ENCODE measurements at places on chromosomes 2 and 18.

DNA sequence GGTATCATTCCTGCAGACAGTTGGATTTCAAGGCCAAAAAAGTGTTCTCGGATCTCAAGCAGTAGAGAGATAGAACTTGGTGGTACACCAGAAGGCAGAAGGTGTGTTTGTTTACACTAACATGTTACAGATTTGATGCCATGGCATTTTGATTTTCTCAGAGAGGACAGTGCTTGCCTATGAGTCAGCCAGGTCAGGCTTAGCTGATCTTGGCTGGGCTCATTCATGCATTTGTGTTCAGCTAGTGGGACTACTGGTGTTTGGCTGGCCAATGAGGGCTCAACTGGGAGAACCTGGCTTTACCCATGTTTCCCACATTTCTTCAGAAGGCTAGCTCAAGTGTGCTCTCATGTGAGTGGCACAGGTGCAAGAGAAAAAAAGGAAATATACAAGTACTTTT, 162.0 kb downstream of the C1D start:
- no peak for DNase-seq

GRCh38 chr2:69213201-69213600, 173.8 kb downstream of the GFPT1 start:
- no peak for DNase-seq

DNA sequence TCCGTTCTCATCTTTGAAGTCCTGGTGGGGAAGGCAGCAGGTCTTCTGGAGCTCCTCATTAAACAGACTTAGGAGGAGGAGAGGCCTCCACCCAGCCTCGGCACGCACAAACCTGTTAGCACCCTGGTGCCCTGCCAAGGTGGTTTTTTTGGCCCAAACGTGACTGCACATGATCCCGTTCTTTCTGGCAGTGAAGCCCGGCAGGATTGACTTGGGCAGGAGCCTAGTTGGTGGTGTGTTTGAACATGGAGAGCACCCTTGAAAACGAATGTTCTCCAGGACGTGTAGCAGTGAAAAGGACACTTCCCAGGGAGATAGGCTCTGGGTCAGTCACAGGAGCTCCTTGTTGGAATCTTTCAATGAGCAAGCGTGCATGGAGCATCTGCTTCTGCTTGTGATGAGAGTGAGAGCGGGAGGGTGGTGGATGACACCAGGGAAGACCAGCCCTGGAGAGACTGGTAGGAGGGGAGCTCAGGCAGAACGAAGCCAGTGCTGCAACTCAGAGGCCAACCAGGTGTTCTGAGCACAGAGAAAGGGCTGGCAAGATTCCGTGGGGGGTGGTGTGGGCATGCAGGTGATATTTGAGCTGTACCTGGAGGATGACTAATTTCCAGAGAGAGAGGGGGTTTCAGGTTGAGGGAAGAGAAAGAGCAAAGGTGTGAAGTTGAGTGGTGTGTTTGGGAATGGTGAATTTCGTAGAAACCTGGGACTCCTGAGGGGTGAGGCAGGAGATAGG, 73.8 kb downstream of the TANC1 start:
- DNase-seq, result no peak

DNA sequence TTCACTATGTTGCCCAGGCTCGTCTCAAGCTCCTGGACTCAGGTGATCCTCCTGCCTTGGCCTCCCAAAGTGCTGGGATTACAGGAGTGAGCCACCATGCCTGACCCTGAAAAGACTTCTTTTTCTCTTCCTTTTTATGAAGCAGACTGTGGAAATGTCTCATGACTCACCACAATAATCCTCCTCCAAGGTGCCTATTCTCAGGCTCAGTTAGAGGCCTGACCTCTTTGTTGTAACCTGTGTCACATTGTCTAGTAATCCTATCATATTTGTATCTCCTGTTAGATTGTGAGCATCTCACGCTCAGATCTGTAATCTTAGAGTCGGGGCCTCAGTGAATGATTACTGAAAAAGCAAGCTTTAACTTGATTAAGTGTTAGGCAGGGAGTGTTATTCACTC, 18.3 kb upstream of the TAF4B start:
- no peak for DNase-seq

DNA sequence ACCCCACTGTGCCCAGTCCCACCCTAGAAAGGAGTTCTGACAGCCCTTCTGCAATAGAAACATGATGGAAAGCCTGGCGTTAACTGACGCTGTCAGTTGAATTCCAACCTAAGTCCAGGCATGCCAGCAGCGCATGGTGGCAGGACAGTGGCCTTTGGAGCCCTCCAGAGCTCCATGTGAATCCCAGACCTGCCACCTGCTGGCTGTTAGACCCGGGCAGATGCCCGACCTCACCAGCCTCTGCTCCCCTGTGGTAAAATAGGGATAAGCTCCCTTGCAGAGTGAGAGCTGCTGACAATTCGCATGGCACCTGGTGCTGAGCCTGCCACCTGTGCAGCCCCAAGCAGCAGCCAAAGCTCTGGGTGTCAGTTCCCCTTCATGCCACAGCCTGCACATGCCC, 138.6 kb downstream of the LOXHD1 start:
- DNase-seq, result no peak

DNA sequence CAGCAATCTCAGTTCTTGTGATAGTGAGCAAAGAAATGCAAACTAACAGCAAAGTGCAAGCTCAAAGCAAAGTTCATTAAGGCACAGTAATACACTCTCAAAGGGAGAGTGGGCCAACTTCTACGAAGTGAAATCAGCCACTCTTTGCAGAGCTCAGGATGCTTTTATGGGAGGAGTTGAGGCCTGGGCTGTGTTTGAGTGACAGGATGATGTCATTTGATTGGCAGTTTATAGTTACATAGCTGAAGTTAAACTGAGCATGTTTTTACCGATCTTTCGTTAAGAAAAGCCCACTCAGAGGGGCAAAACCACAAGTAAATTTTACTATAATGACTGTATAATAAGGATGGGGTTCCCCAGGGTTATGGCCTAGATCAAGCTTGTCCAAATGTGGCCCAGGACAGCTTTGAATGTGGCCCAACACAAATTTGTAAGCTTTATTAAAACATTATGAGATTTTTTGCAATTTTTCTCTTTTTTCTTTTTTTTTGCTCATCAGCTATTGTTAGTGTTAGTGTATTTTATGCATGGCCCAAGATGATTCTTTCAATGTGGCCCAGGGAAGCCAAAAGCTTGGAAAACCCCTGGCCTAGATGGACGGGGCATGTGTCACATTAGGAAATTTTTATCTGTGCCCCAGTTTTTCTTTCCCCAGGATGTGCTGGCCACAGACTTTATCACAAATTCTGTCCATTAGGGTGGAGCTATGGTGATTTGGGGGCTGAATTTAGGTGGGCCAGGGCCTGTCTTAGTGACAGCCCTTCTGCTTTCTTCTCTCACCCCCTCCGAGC, 8.3 kb upstream of the DNAH7 start:
- DNase-seq, result no peak

- no peak for DNase-seq
Observed at GRCh38 chr2:18637196-18637595, 47.8 kb upstream of the NT5C1B start.

DNA sequence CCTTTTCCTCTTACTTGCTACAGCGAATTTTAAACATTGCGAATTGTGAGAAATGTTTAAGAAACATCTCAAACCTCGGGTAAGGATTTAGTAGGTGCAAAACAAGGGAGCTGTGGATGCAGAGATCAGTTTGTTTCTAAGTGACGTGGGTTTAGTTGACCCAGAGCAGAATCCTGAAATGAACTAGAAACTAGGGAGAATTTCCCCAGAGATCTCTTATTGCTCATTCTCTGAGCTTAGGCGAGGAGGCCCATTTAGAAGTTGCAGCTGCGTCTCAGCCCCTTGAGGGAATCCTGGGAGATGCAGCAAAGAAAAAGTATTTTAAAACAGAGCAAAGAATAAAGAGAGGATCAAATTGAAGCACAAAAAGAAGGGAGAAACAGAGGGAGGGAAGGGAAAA, 29.3 kb downstream of the FAM124B start:
- DNase-seq, result no peak

DNA sequence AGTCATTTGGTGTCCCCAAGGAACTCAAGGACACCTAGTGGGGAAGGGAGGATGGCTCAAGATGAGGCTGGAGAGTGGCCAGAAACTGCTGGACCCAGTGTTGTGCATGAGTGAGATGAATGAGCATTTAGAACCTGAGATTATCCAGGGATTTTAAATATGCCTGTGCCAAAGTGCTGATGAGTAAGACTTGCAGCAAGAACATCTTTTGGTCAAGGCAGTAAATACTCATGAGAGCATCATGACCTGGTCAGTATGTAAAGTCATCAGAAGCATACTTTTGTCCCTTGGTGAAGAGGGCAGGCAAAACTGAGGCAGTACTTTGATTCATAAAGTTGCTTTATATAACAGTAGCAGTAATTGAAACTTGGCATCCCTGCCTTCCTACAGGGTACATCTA, 3.1 kb upstream of the SPP2 start:
- no peak for DNase-seq

GRCh38 chr18:9688036-9688741, 19.9 kb upstream of the RAB31 start:
- DNase-seq, result no peak

GRCh38 chr2:12207491-12207890, 461.1 kb downstream of the LPIN1 start:
- DNase-seq, result no peak

GRCh38 chr2:29966266-29966665, 44.9 kb upstream of the ALK start:
- DNase-seq, result no peak

GRCh38 chr2:206983161-206983859, 44.0 kb downstream of the CPO start:
- DNase-seq, result no peak

DNA sequence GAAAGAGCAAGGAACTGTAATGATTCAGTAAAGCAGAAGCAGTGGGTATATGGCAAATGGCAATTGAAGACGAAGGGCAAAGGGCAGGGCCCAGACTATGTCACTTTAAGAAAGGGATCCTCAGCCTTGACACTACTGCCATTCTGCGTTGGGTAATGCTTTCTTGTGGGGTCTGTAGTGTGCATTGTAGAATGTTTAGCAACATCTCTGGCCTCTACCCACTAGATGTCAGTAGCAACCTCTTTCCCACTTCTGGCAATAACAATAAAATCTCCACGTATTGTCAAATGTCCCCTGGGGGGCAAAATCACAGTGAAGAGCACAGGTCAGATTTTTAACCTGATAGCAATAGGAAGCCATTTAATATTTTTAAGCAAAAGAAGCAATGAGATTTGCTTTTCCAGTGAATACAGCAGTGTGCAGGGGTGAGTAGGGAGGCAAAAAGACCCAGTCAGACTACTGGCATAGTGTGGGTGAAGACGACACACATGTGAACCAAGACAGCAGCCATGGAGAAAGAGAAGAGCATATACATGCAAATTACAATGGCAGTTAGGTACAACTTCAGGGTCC, 209.5 kb downstream of the DYM start:
- no peak for DNase-seq
